ENCODE measurements at places on chromosomes 2 and 18.

- no peak for DNase-seq
Measured at GRCh38 chr2:131132729-131133128, 27.6 kb downstream of the PLEKHB2 start.

DNA sequence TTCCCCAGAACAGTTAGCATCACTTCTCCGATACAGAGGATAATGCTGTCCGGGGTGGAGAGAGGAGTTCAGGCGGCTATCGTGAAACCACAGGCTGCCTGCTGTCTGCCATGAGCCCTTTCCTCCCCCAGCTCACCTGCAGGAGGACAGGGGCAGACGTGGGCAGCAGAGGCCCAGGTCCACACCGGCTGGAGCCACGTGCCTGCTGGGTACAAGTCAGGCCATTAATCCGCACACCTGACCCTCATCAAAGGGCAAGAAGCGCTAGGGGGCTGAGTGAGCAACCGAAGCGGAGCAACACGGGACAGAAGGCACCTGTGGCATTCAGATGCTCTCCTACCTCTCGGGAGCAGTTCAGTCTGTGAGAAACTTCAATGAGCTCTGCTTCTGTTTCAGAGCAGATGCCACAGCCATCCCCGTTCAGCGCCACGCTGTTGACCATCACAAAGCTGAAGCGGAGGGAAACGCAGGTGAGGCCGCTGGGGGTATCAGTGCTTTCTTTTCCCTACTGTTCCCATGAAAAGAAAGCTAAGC is 21.5 kb downstream of the MPPE1 start:
- no peak for DNase-seq

DNA sequence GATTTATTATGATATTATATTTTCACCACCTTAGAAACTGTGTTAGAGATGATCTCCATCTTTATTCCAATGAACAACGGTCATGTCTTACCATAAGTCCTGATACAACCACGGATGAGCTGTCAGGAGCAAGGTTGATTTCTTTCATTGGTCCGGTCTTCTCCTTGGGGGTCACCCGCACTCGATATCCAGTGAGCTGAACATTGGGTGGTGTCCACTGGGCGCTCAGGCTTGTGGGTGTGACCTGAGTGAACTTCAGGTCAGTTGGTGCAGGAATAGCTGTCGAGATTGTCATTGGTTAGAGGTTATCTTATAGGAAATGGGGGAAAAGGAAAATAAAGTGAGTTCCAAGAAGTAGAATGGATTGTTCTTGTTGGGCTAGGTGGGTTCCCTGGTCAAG is 56.8 kb downstream of the FN1 start:
- no peak for DNase-seq

- peak; percentile 89 for DNase-seq
Measured at GRCh38 chr2:27211943-27212625, at the start of the genes ATRAID and SLC5A6. TSS of gene ATRAID (plus strand) at chr2:27212041. CDS start at chr2:27212369, 328 bp downstream. TSS of gene SLC5A6 (minus strand) at chr2:27212268. CDS start at chr2:27207650, 4,618 bp downstream.

GRCh38 chr2:27916293-27916995 is 25.9 kb downstream of the BABAM2 start:
- DNase-seq, result no peak

DNA sequence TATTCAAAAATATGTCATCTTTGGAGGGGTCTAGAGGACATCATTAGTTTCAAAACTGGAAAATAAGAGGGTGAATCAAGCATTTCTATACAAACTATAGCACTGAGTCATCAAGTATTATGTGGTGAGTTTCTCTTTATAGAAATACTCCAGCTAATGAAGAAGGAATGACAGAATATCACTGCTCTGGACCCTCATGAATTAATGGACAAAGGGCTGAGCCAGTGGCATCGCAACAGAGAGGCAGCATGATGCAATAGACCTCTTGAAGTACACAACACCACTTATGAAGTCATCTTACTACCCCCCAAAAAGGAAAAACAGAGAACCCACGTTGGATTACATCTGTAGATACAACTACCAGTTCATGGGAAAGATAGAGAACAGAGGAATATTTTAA is 27.4 kb upstream of the EIF2AK3 start:
- DNase-seq, result no peak

DNA sequence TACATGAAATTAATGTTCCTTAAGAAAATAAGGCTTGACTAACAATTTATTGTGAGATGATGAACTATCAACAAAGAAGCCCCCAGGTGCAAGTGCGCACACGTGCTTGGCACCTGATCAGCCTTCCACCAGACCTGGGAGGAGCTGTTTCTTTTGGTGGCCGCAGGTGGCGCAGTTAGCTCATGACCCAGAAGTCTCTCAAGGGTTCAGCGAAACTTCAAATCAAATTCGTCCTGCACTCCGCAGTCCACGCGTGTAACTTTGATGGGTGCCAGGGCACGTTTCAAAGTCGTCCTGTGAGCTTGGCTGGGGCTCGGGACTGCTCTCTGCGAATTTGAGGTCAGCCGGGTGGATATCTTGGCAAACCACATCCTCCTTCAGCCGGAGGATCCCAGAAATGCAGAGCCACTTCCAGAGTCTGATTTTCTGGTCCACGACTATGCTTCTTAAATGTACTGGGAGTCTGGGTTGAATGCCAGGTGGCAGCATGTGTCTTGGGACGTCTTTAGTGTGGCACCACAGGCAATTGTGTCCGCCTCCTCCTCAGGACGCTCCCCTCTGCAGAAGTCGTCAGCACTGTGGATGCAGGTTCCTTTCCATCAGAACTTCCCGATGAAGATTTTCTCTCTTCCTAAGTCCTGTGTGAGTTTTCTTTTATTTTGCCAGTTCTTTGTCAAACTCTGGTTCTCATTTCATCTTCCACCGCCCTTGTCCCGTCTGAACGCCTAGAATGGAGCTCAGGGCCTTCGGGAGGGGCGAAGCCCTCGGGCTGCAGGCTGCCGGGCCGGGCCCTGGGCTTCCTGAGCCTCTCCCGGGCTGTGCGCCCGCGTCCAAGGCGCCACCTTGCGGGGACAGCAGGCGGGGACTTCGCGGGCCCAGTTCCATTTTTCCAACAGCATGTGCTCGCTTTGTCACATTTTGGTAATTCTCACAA is 61.3 kb upstream of the RAPGEF4 start:
- no peak for DNase-seq

DNA sequence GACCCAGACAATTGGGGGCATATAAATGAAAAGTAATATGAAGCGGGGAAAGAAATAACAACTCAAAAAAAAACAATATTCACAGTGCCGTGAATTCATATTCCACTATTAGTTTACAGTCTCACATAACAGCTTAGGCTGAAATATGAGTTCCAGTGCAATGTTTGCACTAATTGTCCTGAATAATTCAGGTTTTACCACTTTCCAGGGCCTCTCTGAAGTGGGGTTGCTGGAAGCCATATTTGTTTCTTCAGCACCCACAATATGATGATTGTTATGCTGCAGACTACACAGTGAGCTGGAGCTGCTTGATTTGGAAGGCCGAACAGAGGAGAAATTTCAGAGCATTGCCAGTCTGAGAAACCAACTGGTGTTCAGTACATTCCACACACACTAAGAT is 894.5 kb upstream of the ACVR2A start:
- no peak for DNase-seq

- no peak for DNase-seq
Measured at GRCh38 chr2:111623380-111623779, 260.6 kb downstream of the ANAPC1 start.

DNA sequence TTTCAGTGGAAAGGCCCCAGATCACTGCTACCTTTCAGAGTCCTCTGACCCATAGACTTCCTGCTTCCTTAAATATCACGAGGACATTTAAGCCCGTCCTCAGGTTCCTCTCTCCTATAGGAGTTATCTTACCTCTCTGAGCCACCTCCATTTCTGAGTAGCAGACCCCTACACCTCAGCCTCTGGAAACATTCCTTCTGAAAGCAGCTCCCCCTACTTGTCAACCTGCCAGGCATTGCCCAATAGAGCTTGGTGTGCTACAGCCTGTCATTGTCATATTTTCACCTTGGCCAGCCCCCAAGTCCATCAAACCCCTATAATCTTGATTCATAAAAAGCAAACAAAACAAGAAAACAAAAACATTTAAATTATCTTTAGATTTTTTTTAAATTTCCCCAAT is 717.9 kb upstream of the SLC8A1 start:
- no peak for DNase-seq

- DNase-seq, result peak; percentile 46
Measured at GRCh38 chr2:5077479-5078089, 614.6 kb upstream of the SOX11 start.

DNA sequence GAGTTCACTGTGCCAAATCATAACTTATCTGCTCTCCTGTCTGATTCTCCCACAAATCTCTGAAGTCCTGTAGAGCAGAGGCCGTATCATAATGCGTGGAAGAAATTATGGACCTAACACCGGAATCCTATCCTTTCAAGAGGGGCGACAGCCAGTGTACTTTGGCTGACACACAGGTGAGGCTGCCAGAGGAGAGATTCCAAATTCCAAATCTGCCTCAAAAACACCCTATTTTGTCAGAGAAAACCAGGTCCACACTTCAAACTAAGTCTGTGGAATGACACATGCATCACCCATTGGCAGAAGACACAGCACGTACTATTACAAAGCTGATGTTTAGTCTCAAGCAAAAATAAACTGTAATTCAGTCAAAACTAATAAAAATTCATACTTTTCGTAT is 139.2 kb upstream of the PID1 start:
- no peak for DNase-seq

DNA sequence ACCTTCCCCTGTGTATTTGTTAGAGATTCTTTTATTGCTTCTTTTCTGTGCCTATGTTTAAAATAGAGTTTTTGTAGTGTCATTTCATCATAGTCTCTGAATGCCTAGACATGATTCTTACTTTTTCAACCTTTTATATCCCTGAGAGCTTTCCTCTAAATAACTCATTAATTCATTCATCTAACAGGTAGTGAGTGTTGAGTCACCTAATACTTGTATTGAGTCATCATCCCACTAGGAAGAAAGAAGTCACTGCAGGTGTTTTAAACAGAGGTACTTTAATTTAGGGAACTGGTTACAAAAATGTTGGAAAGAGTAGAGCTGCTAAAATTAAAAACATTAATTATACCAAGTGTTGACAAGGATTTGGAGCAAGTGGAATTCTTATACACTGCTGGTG is 18.5 kb upstream of the NMS start:
- DNase-seq, result no peak

DNA sequence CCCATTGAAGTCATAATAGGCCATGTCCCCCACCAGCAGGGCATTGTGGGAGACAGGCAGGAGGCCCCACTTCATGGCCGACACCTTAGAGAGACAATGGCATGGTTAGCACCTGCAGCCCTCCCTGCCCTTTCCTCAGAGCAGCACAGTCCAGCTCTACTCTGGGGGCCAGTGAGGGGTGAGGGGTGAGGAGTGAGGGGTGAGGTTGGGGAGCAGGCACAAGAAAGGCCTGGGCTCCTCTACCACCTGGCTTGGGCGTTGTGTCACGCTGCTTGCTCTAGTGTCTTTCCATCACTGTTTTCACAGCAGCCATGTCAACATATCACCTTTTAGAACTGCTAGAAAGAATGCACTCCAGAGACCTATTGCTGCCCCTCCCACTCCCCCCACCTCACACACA is 77.2 kb downstream of the ADD2 start:
- no peak for DNase-seq

DNA sequence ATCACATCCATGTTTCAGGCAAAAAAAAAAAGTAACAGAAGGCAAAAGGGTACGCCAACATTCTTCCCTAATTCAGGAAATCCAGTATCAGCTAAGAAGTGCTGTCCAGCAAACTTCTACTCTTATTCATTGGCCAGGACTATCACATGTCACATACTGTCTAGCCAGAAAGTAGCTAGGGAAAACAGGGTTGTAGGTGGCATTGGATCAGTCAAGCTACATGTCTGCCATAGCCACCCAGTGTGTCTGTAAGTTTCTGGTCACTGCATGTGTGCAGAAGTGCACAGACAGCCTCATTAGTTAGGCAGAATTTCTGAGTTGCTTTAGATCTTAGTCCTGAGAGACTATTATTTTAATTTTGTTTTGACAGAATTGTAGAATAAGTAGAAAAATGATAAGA is 465.3 kb upstream of the NRP2 start:
- no peak for DNase-seq

DNA sequence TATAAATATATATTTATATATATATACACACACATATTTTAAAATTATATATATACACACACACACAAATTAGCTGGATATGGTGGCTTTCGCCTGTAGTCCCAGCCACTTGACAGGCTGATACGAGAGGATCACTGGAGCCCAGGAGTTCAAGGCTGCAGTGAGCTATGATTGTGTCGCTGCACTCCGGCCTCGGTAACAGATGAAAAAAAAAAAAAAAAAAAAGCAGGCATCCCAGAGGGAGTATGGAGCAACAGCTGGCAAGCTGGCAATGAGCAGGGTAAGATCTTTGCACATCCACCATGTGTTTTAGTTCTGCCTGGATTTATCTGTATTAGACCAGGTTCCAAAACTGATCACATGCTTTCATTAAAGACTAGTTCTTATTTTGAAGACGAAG is 170.1 kb downstream of the MAP2 start:
- no peak for DNase-seq

DNA sequence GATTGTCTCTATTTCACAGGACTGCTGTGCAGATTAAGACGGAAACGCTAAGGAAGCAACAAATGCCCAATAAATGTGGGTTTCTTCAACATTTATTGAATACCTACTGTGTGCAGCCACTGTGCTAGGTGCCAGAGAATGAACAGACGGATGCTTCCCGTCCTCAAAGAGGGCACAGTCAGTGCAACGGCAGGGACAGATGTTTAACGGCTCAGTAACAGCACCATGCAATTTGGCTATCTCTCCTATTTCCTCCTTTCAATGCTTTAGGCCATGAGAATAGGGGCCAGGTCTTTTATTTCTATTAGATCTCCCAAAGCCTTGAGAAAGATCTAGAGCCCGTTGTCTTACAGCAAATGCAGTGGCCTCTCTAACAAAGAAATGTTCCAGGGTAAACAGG is 7.2 kb downstream of the EDAR start:
- DNase-seq, result no peak

GRCh38 chr2:647003-647560 is 30.1 kb downstream of the TMEM18 start:
- no peak for DNase-seq

DNA sequence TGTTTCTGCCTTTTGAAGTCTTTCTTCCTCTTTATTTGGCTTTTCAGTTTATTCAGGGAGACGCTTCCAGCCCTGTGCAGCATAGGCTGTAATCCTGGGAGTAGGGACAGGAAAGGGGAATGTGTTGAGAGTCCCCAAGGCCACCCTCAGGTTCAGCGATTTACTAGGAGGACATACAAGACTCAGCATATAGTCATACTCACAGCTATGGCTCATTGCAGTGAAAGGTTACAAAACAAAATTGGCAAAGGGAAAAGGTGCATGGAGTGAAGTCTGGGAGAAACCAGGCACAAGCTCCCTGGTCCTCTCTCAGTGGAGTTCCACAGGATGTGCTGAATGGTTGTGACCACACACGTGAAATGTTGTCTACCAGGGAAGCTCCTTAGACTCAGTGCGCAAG is 49.6 kb upstream of the ZNF638 start:
- DNase-seq, result no peak

- peak; percentile 30 for DNase-seq
Measured at GRCh38 chr2:72993147-72993932, 76.0 kb downstream of the EMX1 start.

- no peak for DNase-seq
Measured at GRCh38 chr2:31992025-31992579, 18.7 kb downstream of the MEMO1 start.

GRCh38 chr2:124402274-124402673 is 377.2 kb downstream of the CNTNAP5 start:
- DNase-seq, result no peak

Measured in NCI-H2081 (cell line).